ENCODE measurements at places on chromosomes 5 and 9.

- no peak for DNase-seq
- peaks cover 4% of the 10 kb centered on the region for H3K36me3 ChIP-seq
- no peaks in the 10 kb centered on the region for H3K27me3 ChIP-seq
- peak overlapping the region; percentile 77 for H3K4me3 ChIP-seq
- peak overlapping the region; percentile 33 for H3K27ac ChIP-seq
- H3K4me1 ChIP-seq, result peaks cover 14% of the 10 kb centered on the region
These were observed 61.4 kb downstream of the UGCG start for GRCh38 chr9:111957856-111958631.

DNA sequence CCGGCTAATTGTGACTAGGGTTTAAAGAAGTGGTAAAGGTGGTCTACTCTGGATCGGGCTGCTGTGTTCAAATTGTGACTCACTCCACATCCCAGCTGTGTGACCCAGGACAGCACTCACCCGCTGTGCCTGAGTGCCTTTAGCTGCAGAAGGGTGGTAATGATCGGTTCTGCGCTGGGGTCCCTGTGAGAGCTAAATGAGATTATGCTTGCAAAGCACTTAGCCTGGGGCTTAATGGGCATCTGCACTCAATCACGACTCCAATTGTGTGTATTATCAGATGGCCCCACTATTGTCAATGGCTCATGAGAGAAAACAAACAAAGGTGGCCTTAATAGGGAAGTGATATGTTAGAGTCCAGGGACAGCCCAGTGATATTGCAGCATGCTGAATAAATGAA is 25.1 kb upstream of the TBC1D2 start:
- H3K4me1 ChIP-seq, result no peaks in the 10 kb centered on the region
- DNase-seq, result no peak
- peaks cover 16% of the 10 kb centered on the region for H3K27me3 ChIP-seq
- H3K27ac ChIP-seq, result no peak overlapping the region
- H3K4me3 ChIP-seq, result no peak overlapping the region

DNA sequence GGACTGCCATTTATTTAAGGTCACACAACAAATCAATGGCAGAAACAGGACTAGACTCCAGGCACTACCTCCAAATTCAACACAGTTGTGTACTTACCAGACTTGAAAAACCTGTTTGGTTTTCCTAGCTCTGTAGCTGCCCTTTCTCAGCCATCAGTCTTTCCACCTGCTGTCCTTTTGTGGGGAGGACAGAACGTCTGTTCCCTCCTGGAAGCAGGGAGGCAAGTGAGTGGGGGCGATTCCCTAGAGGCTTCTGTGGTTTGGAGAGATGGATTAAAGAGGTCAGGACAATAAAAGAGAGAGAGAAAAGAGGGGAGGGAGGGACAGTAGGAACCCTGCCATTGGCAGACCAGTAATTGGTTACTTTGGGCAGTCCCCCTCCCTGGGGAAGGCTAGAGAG is 14.7 kb downstream of the ASTN2 start:
- H3K36me3 ChIP-seq, result no peaks in the 10 kb centered on the region
- no peak overlapping the region for H3K27ac ChIP-seq
- DNase-seq, result no peak
- peaks cover 15% of the 10 kb centered on the region for H3K27me3 ChIP-seq

DNA sequence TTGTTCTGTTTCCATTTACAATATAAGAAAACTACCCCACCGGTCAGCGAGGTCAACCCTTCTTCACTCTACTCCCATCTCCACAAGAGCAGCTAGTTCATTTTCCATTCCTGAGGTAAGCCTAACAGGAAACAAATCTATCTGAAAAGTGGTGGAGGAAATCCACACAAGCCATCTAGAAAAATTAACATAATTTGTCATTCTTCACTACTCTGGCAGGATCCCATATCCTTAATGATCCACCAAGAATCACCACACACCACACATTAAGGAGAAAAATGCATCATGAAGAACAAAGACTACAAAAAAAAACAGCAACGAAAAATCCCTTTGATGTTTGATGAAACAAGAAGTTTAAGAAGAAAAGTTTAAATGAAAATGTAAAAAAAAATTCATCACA is 1771.0 kb downstream of the EFNA5 start:
- DNase-seq, result no peak
- no peaks in the 10 kb centered on the region for H3K4me1 ChIP-seq
- no peak overlapping the region for H3K4me3 ChIP-seq
- H3K27me3 ChIP-seq, result no peaks in the 10 kb centered on the region

GRCh38 chr5:111425205-111425604 is 87.1 kb downstream of the STARD4 start:
- no peaks in the 10 kb centered on the region for H3K27me3 ChIP-seq
- no peak for DNase-seq
- no peak overlapping the region for H3K27ac ChIP-seq
- H3K4me3 ChIP-seq, result no peak overlapping the region
- H3K36me3 ChIP-seq, result peaks cover 8% of the 10 kb centered on the region

GRCh38 chr5:83378624-83379289 is 92.8 kb upstream of the VCAN start:
- no peak overlapping the region for H3K27ac ChIP-seq
- H3K36me3 ChIP-seq, result no peaks in the 10 kb centered on the region
- H3K4me1 ChIP-seq, result no peaks in the 10 kb centered on the region
- no peaks in the 10 kb centered on the region for H3K27me3 ChIP-seq
- H3K4me3 ChIP-seq, result no peak overlapping the region

GRCh38 chr9:33430942-33431341 is 16.5 kb downstream of the AQP3 start:
- peaks cover 5% of the 10 kb centered on the region for H3K4me1 ChIP-seq
- no peak overlapping the region for H3K4me3 ChIP-seq
- no peak for DNase-seq

DNA sequence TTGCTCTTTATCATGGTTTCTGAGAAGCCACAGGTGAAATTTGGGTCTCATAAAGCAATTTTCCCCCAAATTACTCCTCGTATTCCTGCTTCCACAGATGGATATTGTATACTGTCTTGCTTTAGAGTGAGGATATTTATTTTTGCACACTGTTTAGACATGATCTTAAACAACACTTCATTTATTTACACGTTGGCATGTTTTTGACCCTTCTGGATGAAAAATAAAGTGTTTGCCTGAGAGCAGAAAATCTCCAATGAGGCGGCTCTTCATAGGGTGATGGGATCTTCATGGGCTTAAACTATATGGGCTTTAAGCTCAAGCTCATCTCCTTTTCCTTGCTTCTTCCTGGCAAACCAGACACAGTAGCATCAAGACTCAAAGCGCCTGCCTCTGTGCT is 148.4 kb downstream of the MACROH2A1 start:
- peaks cover 4% of the 10 kb centered on the region for H3K27me3 ChIP-seq
- H3K36me3 ChIP-seq, result no peaks in the 10 kb centered on the region
- no peaks in the 10 kb centered on the region for H3K4me1 ChIP-seq
- no peak overlapping the region for H3K27ac ChIP-seq

- peaks cover 18% of the 10 kb centered on the region for H3K36me3 ChIP-seq
- no peak for DNase-seq
- no peak overlapping the region for H3K4me3 ChIP-seq
- no peak overlapping the region for H3K27ac ChIP-seq
- H3K4me1 ChIP-seq, result peaks cover 2% of the 10 kb centered on the region
These were observed 34.4 kb downstream of the NSUN2 start for GRCh38 chr5:6598351-6598900.

GRCh38 chr9:132152231-132152630 is 9.6 kb upstream of the NTNG2 start:
- H3K27ac ChIP-seq, result no peak overlapping the region
- no peak overlapping the region for H3K4me3 ChIP-seq
- H3K36me3 ChIP-seq, result no peaks in the 10 kb centered on the region
- H3K4me1 ChIP-seq, result no peaks in the 10 kb centered on the region

- H3K27ac ChIP-seq, result peak overlapping the region; percentile 63
- H3K27me3 ChIP-seq, result no peaks in the 10 kb centered on the region
- peaks cover 9% of the 10 kb centered on the region for H3K4me1 ChIP-seq
- H3K36me3 ChIP-seq, result no peaks in the 10 kb centered on the region
- H3K4me3 ChIP-seq, result peak overlapping the region; percentile 96
These were observed 505 bp upstream of the ACER2 start for GRCh38 chr9:19408316-19408692.

- H3K4me1 ChIP-seq, result peaks cover 11% of the 10 kb centered on the region
- DNase-seq, result no peak
These were observed 33.7 kb downstream of the PCDH1 start for GRCh38 chr5:141844414-141845097.

DNA sequence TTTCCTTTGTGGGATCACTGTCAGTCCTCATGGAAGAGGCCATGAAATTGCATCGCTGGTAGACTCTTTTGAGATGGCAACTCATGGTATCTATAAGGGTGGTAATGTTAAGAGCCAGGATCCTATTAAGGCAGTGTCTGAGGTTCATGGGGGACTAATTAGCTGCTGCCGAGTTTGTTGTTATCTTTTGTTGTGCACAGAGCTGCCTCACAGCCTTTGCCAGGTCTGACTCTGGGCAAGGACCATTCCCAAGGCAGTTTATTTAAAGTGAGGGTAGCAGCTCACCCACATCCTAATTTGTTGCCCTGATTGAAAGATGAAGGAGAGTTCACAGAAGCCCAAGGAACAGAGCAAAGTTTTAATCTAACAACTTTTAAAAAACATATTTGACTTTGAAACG is 7.9 kb downstream of the SMARCA2 start:
- H3K36me3 ChIP-seq, result peaks cover under 1% of the 10 kb centered on the region
- no peaks in the 10 kb centered on the region for H3K27me3 ChIP-seq
- DNase-seq, result no peak
- H3K4me1 ChIP-seq, result peaks cover 88% of the 10 kb centered on the region
- peak overlapping the region; percentile 78 for H3K4me3 ChIP-seq

DNA sequence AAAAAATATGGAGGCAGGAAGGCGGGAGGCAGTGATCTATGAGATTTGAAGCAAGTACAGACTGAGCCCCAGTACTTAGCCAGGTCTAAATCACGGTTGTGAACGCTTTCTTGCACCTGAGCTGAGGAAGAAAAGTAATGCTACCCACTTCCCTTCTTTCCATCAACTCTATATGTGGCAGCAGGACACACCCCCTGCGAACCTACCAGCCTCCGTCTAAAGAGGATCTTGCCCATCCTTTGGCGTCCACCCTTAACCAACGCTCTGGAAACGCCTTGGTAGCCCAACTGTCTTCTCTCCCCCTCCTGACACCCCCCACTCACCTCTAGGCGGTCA is 545 bp downstream of the HMGCS1 start:
- no peak for DNase-seq
- peaks cover 34% of the 10 kb centered on the region for H3K4me1 ChIP-seq
- H3K27ac ChIP-seq, result peak overlapping the region; percentile 94
- H3K36me3 ChIP-seq, result no peaks in the 10 kb centered on the region
- no peaks in the 10 kb centered on the region for H3K27me3 ChIP-seq

DNA sequence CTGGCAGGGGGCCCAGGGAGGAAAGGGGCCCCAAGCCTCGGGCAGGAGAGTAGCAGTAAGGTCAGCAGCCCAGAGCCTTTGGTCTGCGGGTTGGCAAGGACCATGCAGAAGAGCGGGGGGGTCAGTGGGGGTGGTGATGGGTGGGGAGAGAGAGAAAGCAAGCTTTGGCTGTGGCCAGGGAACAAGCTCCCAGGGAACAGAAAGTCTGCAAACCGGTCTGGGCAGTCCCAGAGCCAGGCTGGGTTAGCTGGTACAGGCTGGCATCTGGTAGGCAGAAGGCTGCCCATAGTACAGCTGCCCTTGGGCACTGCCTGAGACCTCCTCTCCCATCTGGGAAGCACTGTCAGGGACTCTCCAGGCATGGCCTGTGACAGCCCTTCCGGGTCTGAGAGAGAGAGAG is 10.5 kb upstream of the EPB41L4B start:
- H3K27me3 ChIP-seq, result peaks cover 40% of the 10 kb centered on the region
- no peak overlapping the region for H3K4me3 ChIP-seq
- H3K36me3 ChIP-seq, result no peaks in the 10 kb centered on the region
- no peak overlapping the region for H3K27ac ChIP-seq
- H3K4me1 ChIP-seq, result no peaks in the 10 kb centered on the region

DNA sequence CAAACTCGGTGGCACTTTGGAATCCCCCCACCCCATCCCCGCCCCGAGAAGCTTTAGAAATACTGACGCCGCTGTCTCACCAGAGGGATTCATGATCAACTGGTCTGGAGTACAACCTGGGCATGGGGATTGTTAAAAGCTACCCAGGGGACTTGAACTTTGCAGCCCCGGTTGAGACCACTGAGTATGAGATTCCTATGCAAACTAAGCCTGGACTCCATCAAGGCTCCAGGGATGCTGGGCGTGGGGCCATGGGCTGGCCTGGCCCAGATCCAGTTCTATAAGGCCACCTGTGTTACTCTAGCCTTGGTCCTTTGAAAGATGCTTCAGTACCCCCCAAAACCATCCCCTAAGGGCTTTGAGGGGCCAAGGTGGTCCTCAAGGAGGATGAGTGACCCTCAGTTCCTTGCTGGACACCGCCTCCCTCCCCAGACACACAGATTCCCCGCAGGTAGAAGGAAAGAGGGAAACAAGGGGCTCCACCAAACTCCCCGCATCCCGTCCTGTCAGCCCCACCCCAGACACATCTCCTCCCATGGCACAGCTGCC is 68.5 kb downstream of the MRPL36 start:
- H3K36me3 ChIP-seq, result no peaks in the 10 kb centered on the region

DNA sequence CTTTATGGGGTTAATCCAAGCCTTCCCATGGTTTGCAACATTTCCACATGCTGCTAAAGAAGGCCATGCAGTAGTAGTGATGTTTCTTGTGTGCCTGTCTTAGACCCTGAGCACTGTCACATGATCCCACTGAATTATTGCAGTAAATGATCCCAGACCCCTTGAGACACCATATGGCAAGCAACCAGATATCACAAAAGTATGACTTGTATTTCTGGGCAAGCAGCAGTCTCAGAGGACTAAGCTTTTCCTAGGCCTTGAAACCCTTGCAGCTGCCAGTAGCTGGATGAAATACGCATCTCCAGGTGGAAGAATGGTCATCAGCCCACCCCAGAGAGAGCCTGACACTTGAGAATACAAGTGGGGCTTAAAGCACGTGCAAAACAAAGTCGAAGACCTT is 41.8 kb downstream of the CDO1 start:
- H3K4me1 ChIP-seq, result no peaks in the 10 kb centered on the region
- no peak for DNase-seq
- no peak overlapping the region for H3K4me3 ChIP-seq

- H3K4me1 ChIP-seq, result peaks cover 33% of the 10 kb centered on the region
- no peak for DNase-seq
- no peak overlapping the region for H3K27ac ChIP-seq
- peaks cover 23% of the 10 kb centered on the region for H3K36me3 ChIP-seq
- H3K27me3 ChIP-seq, result no peaks in the 10 kb centered on the region
These were observed 29.3 kb downstream of the RNF20 start for GRCh38 chr9:101562966-101563365.

DNA sequence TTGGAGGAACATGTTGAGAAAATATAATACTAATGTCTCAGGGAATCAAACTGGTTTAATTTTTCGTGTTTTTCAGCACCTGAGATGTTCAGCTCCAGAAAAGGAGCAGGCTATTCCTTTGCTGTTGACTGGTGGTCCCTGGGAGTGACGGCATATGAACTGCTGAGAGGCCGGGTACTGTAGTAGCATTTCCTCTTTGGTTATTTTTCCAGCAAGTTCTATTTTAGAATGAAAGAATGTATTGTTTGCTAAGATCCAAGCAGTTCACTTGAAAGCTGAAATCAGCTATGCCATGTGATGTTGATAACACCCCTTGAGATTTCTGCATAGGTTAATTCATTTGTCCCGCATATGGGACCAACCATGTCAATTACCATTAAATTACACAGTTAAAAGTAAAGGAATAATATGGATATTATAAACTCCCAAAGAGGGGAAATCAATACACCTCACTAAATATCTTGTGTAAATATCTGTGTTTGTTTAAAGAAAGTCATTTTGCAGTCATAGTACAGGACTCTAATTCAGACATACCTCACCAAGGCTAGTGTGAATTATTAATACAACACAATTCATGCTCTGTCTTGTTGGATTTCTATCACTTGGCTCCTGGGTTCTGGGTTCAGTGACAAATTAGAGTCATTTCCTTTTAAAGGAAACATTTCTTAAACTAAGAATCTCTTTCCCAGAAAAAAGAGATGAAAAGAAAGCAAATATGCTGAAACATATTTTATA is 126.8 kb downstream of the STK32A start:
- H3K27ac ChIP-seq, result no peak overlapping the region
- no peak overlapping the region for H3K4me3 ChIP-seq

All from naive thymus-derived CD8-positive, alpha-beta T cell (primary cell).